ENCODE measurements at places on chromosomes 5 and 9.
A peak's percentile ranks its signal among the peaks of the same experiment; 100 is the strongest.

DNA sequence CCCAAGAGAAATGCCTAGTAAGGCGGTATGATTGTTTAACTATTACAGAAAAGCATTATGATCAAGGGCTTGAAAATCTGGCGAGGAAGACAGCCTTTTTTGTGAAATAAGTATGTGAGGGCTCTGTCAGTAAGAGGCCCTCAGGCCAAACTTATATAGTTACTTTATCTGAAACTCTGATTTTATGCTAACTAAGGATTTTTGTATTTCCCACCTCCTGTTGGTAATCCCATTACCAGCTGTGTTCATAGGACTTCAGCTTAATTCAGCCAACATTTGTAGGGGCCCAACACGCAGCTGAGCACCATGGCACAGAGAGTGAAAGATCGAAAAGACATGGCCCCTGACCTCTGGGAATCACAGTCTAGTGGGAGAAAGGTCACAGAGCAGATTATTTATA is 318.3 kb upstream of the WWC1 start:
- DNase-seq = no peak

- DNase-seq = no peak
Observed at GRCh38 chr5:143308731-143309130, 94.8 kb downstream of the NR3C1 start.

GRCh38 chr5:56608217-56608925 is 207.0 kb upstream of the MAP3K1 start:
- DNase-seq = no peak

DNA sequence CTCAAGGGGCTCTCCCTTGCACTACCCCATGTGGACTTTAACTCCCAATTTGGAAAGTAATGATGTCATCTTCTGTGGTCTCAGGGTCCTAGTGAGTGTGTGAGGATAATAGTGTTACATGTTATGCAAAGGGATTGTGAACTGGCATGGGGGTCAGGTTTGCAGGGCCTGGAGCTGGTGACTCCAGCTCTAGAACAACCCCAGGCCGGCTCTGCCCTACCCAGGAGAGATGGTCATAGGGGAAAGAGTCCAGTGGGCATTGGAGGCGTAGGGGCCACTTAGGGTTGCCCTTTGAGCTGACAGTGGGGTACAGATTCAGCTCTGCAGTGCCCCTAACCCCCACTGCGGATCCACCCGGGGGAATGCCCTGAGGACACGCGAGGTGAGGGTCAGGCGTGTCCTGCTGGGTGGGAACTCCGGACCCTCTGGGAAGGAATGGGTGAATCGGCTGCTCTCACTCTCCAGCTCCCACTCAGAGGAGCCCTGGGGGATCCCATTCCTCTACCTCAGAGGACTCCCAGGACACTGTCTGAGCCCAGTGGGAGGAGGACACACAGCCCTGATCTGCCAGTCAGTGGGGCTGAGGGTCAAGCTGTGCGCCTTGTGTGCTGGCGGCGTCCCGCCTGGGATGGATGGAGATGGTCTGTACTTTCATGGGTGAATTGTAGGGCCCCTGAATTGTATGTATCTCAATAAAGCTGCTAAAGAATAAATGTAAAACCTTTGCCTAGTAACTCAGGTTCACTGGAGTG is 2.5 kb upstream of the NKD2 start:
- no peak for DNase-seq

- DNase-seq = no peak
Observed at GRCh38 chr9:4566806-4567205, 76.5 kb downstream of the SLC1A1 start.

- DNase-seq = peak; percentile 80
Observed at GRCh38 chr5:58002323-58002722, 457.6 kb downstream of the PLK2 start.

DNA sequence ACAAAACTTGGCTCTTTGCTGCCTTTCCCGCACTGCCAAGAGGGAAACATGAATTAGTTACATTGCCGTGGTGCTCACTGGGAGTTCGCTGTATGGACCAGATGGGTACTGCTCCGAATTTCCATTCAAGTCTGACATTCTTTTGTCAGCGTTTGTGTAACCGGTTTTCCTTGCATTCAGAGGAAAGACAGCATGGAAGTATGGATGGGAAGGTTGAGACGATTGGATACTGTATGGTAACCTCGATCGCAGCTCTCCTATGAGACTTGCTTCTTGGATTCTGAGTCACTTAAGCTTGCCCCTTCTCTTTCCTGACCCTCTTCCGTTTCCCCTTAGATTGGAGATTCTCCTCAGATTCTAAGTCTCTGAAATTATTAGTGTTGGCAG is 625 bp upstream of the UBLCP1 start:
- DNase-seq = no peak
